ENCODE measurements at places on chromosomes 7 and 10.

DNA sequence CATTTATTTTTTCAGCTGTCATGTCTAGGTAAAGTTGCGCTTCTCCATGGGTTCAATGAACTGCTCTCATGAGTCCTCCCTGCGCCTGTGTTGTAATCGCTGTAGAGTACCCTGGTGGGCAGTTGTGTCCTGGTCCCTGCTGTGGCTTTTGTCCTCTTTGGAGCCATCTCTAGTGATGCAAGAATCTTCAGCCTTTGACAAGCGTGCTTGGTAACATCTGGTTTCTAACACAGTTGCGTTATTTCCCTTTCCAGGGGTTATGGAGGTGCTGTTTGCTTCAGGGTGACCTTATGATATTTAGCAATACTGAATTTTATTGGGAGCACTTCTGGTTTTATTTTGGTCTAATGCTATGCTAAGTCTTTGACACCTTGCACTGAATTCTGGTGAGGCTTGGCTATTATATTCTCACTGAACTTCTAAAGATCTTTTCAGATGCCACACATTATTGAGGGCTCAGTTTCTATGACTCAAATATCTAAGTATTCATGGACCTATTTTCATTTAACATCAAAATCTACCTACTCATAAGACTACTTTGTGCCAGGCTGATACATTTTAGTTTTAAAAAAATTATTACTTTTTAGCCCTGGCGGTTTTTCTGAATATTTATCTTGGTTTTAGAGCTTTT, 88.6 kb downstream of the FANK1 start:
- no peak for DNase-seq

DNA sequence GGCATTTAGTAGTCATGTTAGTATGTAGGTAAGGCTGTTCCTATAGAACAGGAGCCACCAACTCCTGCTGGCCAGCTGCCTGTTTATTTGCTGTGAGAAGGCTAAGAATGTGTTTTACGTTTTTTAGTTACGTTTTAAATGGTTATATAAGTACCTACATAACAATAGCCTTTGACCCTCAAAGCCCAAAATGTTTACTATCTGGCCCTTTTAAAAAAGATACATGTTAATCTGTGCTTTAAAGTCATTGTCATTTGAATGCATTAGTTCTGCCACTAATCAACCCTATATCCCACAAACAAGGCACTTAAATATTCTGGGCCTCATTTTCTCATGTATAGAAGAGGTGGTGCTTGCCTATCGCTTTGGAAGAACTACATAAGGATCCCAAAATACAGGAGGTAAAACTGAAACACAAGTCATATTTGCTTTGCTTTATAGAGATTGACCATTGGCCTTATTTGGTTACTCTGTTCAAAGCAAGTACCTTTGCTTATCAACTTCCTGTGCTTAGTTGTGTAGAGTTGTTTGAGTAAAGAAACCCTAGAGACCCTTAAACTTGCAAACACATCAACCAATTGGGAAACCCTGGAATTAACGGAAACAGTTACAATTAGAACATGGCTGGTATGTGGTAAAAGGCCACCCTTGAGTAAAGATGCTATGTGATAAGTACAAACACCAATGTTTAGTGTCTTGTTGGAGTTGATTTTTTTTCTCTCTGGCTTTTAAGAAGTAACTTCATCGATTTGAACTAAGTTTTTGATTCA, 25.9 kb downstream of the TIMM23 start:
- DNase-seq: no peak

GRCh38 chr10:24463611-24464426, 254.9 kb downstream of the KIAA1217 start:
- DNase-seq: peak; percentile 69

DNA sequence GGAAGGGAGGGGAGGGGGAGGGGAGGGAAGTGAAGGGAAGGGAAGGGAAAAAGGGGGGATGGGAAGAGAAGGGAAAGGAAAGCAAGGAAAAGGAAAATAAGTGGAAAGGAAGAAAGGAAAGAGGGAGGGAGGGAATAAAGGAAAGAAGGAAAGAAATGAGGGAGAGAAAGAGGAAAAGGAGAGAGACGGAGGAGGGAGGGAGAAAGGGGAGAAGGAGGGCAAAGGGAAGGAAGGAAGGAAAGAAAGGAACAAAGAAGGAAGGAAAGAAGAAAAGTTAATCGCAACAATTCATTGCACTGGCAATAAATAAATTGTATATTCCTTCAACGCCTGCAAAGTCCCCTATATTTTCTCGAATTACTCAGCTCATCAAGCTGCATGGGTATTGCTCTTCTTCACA, 2.6 kb upstream of the VWC2 start:
- no peak for DNase-seq
